EL (cell line): ENCODE measurements at places on chromosomes 12 and 14.

DNA sequence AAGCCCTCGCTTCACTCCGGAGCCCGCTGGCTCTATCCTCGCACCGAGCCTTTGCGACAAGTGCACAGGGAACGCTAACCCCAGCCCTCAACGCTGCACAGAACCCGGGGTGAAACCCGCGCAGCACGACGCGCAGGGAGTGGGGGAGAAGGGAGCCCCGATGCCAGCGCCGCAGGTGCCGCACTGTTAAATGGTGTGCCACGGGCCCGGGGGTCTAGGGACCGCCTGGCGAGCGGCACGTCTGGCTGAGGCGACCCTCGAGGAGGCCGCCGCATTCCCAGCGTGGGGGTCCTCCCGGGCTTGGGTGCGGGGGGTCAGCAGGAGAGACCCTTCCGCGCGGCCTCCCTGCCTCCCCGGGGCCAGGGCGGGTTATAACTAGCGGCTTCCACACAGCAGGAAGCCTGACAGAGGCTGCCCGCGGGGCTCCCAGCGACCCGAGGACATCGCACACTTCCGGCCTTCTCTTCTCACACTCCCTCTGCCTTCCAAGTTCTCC is 23.8 kb upstream of the LRTM2 start:
- peak; percentile 59 for DNase-seq

DNA sequence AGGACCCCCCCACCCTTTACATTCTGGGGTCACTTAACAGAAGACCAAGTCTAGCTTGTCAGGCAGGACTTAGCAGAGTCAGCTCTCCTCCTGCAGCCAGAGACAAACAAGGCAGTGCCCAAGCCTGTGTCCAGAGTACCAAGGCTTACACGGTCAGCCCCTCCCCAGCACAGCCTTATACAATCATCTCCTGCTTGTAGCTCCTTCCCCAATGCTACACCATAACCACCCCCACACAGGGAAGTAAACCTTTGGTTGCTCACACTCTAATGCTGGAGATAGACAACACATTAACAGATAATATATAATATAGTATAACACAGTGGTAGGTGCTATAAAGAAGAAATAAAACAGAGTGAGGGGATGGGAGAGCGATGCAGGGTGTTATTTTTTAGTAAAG is 175.4 kb upstream of the PWP1 start:
- DNase-seq: no peak

- DNase-seq: peak; percentile 61
These were observed 282.4 kb downstream of the ZFP36L1 start for GRCh38 chr14:68510201-68511128.

DNA sequence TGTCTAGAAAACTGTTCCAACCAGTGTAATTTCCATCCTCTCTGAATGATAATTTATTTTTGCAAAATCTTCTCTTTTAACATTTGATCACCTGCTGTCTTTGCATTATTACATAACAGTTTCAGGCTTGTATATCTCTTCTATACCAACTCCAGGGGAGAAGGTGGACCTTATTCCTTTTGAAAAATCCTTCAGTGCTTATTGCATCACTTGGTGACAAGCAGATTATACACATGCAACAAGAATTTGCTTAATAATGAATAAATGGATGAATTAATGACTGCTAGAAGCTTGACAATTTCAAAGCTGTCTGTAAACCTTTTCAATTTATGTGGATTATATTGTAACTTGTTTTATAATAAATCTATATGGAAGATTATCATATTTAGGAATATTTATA is 37.3 kb upstream of the C12orf75 start:
- no peak for DNase-seq

DNA sequence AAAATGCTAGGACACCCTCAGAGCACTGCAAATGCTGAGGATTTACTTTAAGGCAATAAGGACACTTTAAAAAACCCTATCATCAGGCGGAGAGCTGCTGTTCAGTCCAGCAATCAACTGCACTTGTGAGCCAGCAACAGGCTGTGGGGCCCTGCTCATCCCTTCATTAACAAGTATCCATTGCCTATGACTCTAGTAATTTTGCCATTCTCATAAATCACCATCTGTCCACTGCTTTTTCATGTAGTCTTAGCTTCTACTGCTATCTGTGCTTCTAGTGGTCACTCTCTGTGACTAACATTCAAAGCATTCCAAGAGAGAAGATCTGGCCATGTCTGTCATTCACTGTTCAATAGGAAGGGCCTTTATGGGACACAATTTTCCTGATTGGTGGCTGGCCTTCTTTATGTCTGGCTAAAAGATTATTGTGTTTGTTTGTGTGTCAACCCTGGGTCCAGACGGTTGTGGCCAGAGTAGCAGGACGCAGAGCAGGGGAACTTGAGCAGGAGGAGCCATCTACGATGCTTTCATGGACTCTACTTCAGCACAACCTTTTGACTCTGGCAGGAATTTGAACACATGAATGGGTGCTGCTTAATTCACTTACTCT is 3.6 kb upstream of the KRAS start:
- DNase-seq: peak; percentile 62

- no peak for DNase-seq
These were observed 69.7 kb upstream of the VRK1 start for GRCh38 chr14:96727491-96727890.

GRCh38 chr14:71060825-71061455 is 153.7 kb downstream of the PCNX1 start:
- peak; percentile 23 for DNase-seq

DNA sequence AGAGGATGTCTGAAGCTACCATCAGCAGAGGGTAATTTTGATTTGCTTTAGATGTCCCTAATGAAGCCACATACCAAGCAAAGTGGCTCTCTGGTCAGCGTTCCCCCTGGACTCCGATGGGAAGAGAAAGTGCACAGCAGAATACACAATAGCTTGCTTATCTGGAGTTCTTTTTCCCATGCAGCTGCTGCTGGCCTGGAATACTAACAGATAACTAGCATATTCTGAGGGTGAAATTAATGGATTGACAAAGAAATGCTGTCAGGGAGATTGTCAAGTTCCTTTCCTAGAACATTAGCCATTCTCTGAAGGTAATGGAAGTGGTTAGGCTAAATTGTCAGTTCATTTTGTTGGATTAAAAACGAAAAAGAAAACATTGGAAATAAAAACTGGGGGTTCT is 391.3 kb downstream of the FLRT2 start:
- DNase-seq: no peak

- no peak for DNase-seq
These were observed 64.2 kb downstream of the RASSF3 start for GRCh38 chr12:64674367-64674922.

- no peak for DNase-seq
These were observed 15.1 kb downstream of the CHD8 start for GRCh38 chr14:21440859-21441258.

GRCh38 chr14:75023108-75023507 is 20.4 kb downstream of the EIF2B2 start:
- DNase-seq: no peak

- no peak for DNase-seq
These were observed 362.6 kb downstream of the AEBP2 start for GRCh38 chr12:19801941-19802340.

DNA sequence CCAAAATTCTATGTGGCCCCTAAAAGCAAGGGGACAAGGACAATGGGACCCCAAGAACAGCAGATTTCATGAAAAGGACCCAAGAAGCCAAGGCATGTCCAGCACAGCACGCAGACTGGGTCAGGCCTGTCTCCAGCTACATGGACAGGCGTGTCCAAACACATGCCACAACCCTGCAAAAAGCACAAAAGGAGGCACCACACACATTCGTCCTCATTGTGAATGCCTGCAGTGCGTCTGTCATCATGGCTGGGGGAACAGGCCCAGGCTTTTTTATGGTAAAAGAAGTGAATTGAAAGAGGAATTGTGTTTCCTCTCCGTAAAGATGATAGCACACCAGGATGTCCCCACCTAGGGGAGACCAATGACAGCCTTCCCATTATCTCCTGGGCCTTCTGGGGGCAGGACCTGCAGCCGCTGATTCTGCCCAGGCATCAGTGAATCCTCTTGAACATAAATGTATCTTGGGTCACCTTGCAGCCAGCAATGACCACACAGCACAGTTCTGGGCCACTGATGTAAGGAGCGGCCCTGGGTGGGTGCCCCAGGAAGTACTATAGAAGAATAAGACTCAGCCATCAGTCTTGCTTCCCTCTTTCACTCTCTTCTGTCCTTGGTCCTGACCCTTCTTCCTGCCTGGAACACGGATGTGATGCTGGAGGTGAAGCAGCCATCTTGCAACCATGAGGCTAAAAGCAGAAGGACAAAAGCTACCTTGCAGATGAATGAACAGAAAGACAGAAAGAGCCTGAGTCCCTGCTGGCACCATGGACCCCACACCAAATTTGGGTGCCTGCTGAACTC is 29.8 kb upstream of the C14orf180 start:
- DNase-seq: no peak

DNA sequence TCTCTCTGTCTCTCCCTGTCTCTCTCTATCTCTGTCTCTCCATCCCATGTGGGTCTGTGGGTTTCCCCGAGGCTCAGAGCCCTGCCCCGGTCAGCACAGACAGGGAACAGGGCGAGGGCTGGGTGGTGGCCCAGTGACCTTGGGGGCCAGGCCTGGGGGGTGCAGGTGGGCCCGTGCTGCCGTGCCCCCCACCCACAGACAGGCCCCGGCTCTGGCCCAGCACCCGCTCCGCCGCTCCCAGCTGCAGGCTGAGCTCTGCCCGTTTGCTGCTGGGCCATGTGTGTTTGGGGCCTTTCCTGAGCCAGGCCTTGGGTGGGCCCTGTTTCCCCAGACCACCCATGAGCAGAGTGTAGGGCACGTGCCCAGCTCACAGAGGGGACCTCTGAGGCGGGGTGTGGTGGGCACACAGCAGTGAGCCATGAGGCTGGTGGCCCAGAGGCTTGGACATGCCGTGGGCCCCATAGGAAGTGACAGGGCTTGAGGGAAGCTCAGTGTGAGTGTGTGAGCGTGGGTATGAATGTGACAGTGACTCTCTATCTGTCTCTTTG is 51.0 kb downstream of the TMEM121 start:
- DNase-seq: no peak

DNA sequence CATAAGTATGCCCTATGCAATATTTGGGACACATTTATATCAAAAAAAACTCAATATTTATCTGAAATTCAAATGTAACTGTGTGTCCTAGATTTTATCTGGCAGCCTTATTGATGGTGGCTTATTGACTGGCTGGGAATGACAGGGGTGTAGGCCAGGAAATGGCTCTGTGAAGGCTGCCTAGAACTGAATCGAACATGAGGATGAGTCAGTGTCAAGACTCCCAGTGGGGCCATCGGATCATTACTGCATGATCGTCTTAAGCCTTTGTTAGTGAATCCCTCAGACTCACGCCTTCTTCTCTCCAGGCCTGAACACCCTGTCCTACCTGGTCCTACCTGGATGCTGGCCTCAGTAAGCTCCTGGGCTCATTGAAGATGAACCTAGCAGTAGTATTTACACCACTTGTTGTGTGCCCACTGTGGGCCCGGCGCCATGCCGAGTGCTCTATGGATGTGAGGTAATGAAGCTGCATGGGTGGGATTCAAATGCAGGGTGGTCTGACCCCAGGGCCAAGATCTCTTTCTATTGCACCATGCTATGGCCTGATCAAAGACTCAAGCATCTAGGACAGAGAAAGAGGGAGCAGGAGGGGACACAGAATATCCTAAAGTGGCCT is 21.0 kb upstream of the FAIM2 start:
- DNase-seq: no peak

DNA sequence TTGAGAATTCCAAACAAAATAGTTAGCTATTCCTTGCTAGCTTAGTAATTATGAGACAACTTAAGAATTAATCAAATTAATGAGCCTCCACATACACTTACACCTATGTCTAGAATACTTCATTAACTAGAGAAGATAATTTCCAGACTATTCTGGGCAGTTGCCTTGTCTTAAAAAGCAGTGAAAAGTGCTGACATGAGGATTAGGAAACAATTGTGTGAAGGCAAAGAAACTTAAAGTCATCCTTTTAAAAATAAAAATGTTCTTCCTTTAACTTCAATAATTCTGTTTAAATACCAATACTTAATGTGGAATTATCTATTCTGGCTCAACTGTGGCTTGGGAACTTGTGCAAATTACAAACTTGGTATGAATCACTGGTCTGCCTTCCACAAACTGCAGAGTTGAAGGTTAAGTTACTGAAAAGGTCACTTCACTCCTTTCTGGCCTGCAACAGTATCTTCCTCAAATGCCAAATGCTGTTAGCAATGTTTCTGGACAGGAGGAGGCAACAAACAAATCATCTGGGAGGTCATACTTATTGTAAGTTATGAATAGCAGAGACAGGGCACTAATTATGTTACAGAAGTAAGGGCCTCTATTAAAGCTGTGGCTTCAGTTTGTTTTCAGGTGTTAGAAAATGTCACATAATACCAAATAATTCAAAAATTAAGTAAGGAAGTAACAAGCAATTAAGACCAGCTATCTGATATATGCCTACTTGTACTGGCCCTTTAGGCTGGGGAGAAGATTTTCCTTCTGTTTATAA is 19.2 kb downstream of the PPTC7 start:
- DNase-seq: peak; percentile 56
